ENCODE measurements at places on chromosomes 16 and 17. TPM values are rescaled to one million over a fixed set of nuclear protein-coding genes. Genes with fewer than 3 reads are reported as not detected.

- no peak for DNase-seq
Observed at GRCh38 chr17:64278614-64279013, 15.6 kb upstream of the TEX2 start.

Gene PLEKHH3
- 18.9 TPM for polyA plus RNA-seq

DNA sequence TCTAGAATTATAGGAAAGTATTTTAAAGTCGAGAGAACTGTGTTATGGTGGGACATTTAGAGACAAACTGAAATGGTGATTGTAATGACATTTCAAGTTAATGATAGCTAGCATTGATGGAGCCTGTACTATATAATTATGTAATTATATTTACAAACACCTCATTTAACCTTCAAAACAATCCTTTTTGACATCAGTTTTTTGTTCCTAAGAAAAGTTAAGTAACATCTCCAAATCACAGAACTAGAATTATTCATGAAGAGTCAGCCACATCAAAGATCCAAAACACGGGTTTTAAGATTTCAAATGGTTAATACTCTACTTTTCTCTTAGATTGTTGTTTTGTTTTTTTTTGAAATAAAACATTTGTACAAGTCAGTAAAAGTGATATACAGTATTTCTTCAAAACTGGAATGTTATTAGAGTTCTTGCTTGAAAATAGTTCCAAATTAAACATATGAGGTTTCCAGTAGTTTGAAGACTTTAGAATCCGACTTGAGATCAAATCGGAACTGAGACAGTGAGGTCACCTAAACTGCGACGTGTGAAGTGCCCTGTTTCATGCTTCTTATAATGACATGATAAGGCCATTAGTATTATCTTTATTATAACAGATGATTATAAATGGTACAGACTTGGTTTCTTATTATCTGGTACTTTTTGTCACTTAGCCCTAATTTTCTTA, 264.9 kb upstream of the TBX2 start:
- no peak for DNase-seq

- no peak for DNase-seq
Observed at GRCh38 chr16:69762814-69763598, 874 bp downstream of the WWP2 start.

DNA sequence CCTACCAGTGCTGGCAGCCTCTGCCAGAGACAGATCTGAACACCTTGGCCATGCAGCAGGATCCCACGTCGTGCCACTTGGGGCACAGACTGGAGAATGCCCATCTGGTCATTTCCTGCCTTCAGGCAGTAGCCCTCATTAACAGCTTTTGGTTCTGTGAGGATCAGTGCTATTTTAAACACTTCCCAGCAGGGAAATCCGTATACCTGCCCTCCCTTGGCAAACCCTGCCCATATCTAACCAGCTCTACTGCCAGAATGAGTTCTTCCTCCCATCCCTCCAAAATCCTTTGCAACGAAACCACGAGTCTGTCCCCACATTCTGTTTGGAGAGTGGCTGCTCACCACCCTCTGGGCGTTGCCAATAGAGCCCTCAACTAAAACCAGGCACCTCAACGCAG, 245.7 kb downstream of the ENGASE start:
- DNase-seq: no peak
